ENCODE measurements at places on chromosomes 4 and X.

DNA sequence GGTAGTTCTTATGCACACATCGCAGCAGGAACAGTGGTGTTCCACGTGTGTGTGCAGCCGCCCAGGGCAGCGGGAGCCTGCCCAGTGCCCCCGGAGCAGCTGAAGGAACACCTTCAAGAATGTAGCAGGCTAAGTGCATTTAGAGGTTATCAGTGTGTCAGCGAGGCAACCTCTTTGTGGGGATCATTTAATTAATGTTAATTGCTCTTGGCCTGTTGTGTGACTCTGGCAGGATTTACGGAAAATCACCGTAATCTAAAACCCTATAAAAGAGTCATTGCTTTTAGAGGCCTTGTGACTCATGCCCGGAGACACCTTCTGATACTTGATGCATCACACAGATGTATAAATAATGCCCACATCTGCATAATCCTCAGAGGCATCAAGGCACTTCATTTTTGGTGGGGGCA, 47.3 kb upstream of the GATB start:
- DNase-seq: peak; percentile 20

- DNase-seq: no peak
Observed at GRCh38 chr4:121697564-121697963, 784 bp upstream of the ANXA5 start.

DNA sequence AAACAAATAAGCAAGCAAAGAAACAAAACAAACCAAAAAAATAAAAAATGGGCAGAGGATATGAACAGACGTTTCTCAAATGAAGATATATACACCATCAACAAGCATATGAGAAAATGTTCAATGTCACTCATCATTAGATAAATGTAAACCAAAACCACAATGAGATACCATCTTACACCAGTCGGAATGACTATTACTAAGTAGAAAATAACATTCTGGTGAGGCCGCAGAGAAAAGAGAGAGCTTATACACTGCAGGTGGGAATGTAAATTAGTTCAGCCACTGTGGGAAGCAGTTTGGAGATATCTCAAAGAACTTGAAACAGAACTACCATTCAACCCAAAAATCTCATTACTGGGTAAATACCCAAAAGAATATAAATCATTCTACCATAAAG, 321.0 kb upstream of the SLIT2 start:
- no peak for DNase-seq

DNA sequence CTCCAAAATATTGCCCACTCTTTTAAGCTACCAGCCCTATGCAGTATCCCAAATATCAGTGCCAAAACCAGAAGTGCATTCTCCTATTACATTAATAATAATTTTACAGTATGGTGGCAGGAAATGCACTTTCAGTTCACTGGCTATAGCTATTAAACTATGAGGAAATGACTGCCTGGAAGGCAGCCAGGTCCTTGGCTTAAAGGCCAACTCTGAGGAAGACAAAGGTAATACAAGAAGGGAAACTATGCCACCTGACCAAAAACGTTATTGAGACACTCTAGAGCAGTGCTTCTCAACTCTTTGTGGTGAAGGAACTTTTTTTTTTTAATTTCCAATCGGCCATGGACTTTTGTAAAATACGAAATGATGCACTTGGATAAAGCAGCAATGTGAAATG, 133.6 kb upstream of the VAMP7 start:
- DNase-seq: no peak

- peak; percentile 97 for DNase-seq
Observed at GRCh38 chrX:47361538-47362511, 8.6 kb upstream of the ZNF157 start.

DNA sequence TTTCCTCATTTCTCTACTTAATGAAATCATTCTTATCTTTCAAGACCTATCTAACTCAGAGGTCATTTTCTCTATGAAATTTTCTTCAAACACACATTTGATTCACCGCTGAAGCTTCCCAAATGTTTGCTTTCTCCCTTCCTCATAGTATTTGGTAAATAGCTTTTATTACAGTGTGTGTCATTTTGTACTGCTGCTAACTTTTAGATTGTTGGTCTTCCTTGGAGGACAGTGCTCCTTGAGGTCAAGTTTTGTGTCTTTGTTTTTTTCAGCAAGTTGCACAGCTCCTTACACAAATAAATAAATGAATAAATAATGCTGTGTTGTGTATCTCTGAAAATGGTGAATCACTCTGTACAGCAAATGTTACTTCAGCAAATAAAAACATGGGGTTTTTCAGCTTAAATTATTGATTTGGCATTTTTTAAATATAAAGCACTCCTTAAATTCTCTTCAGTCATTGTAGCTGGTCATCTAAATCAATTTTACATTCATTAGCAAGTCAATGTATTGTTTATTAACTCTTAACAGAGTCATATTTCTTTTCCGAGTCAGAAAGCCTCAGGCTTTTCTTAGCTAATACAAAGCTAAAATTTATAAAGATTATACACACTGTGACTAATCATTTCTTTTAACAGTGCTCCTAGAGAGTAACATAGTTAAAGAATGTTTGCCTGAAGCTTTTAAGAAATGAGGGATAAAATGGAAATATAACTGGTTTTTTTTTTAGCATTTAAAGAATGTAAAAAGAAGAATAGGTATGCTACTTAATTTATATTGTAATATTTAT, 30.1 kb upstream of the MAD2L1 start:
- DNase-seq: no peak

- no peak for DNase-seq
Observed at GRCh38 chr4:101238706-101239105, 108.6 kb downstream of the PPP3CA start.

DNA sequence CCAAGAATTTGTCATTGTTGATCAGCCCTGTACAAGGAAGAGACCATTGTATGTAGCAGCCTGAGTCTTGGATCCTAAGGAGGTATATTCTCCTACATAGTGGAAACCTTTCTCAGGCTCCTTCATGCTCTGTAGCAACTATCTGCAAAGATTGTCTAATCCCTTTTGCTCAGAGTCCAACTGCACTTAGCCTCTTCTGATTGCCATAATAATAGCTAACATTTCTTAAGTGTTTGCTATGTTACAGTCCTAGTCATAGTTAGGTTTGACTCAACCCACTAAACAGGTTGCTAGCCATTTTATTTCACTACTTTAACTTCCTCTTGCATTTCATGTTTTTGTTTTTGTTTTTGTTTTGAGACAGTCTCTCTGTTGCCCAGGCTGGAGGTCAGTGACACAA, 50.8 kb upstream of the SLC16A2 start:
- no peak for DNase-seq
